ENCODE measurements at places on chromosomes 1 and 21.

GRCh38 chr1:54372978-54373377 lies 33.2 kb downstream of the SSBP3 start:
- no peak for DNase-seq

DNA sequence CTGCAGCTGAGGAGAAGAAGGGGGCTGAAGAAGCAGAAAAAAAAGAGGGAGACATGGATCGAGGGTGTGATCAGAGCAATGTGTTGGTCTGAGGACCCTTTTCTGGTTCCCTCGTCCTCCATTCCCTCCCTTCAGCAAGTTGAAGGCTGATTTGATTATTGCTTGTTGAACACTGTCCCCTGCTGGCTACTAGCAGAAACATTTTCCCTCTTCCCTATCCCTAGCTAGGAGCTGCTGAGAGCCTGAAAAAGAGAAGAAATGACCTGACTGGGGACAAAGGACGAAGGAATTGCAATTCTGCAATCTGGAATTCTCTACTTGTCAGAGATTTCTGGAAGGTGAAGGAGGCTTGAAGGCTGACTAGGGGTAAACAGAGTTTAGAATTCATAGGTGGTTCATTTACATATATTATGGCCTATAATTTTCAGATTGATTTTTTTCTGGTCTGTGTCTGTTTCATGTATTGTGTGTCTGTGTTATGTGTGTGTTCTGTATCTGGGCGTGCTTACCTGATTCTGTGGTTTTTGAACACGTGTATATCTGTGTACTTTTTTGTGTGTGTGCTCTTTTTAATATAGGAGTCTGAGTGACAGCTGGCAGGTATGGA lies 9.8 kb downstream of the NHLH1 start:
- peak; percentile 70 for DNase-seq

GRCh38 chr1:32992489-32993323 lies 28.1 kb upstream of the RNF19B start:
- peak; percentile 99 for DNase-seq

DNA sequence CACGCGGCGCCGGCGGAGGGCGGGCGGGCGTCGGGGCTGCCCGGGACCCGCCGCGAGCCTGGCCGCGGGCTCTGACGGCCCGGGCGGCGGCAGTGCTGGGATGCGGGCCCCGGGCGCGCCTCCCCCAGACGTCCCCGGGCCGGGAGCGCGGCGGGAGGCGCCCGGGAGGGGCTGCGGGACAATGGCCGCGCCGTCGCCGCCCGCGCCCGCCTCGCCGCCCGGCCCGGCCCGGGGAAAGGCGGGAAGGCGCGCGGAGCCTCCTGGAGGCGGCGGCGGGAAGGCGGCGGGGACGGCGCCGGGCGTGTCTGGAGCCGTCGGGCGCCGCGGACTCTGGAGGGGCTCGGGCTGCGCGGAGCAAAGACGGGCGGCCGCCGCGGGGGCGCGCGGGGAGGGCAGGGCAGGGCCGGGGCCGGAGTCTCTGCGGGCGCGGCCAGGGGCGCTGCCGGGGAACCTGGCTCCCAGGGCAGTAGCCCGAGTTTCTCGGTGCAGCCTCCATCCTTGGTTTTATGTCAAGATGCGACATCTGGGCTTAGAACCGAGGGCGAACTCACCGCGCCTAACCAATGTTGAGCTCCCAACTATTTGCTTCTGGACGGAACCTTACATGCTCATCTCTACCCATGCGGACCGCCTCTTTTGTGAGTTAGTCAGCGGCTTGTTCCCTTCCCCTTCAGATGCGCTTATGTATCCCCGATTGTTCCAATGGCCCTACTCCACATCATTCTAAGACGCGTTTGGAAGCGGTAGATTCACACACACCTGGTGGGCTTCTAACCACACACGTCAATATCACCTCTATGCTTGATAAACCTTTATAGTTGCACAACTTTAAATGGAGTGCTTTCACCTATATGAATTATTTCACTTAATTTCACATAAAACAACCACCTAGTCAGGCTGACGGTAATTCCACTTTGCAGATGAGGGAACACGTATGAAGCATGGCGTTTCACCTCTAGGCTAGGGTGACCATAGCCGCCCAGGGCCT lies 651 bp downstream of the ZBTB8A start:
- DNase-seq, result peak; percentile 41

- no peak for DNase-seq
Measured at GRCh38 chr1:118988186-118989005, at the start of gene TBX15. Gene TBX15, minus strand, starts transcription at chr1:118988343. Its CDS starts 548 bp downstream, at chr1:118987795.

DNA sequence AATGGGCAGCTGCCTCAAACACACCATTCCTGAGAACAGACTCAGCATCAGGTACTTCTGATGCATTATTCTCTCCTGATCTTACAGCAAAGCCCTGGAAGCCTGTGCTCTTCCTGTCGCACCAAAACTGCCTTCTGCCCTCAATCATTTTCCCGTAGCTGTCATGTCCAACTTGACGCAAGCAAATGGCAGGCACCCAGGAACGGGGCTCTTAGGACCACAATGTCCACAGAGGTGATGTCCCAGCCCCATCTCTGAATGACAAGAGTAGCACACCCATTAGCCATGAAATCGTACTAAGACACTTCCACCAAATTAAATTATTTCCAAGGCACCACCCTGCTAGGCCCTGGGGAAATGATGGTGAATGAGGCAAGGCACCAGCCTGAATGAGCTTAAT lies 47.1 kb downstream of the PTPN14 start:
- no peak for DNase-seq

- DNase-seq, result peak; percentile 64
Measured at GRCh38 chr1:22275626-22276395, 132.9 kb upstream of the WNT4 start.

DNA sequence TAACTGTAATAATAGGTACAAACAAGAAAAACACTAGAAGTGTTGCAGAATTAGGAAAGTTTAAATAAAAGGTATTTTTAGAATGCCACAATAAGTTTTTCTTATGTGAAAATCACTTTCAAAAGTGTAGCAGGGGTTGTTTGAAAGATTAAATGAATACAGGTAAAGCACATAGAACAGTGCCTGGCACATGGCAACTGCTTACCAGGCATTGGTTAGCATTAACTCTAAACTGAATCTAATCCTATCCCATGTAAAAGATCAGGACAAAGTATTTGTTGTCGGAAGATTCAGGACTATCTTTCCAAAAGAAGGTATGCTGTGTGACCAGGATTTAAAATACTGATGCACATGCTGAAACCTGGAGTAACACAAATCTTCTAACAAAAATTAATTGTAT lies 3.3 kb downstream of the AKT3 start:
- DNase-seq, result no peak

GRCh38 chr1:44436401-44437106 lies 31.5 kb downstream of the RNF220 start:
- DNase-seq, result no peak

DNA sequence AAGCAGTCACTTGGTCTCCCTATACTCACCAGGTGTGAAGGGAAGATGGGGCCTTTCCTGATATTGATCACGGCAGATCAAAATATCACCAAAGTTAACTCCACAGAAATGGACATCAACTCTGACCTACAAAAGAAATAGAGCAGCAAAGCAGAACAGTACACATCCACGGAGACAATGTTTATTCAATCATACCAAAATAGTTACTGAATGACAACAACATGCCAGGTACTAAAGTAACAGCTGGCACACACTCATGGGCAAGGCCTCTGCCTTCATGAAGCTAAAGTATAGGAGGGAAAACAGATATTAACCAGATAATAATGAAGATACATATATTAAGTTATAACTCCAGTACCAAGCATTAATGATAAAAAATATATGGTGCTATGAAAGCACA lies 59.2 kb upstream of the RASAL2 start:
- no peak for DNase-seq

GRCh38 chr1:46596036-46596435 lies 8.0 kb downstream of the MKNK1 start:
- no peak for DNase-seq

- no peak for DNase-seq
Measured at GRCh38 chr21:40043423-40043822, 176.2 kb downstream of the PCP4 start.

DNA sequence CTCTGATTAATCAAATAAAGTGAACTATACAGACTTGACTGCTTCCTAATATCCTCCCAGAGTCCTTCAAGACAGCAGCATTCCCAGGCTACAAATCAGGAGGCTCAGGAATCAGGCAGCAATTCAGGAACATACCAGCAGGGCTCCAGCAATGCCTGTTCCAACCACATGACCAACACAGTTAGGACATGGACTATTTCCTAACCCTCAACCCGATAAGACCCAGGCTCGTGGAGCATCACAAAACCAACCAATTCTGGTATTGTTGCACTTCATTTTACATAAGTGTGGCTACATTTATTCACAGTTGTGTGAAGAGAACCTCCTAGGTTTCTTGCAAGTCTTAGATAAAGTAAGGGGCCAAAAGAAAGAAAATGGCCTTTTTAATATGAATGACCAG lies 546.2 kb upstream of the ADGRL2 start:
- no peak for DNase-seq

DNA sequence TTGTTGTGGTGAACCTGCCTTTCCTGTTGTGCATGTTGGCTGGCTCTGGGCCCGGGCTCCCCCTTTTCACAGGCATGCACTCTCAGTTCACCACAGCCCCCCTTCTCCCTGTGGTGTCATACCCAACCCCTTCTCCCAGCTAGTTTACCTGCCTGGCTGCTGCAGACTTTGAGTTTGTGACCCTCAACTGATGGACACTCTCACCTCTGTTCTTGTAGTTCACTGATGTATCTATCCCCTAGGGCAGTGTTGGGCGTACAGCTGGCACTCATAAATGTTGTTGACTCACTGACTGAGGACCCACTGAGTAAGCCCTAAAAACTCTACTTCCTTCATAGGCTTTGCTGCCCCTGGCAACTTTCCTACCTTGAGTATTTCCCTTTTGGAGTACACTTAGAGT lies 54.9 kb downstream of the WDR64 start:
- DNase-seq, result no peak

DNA sequence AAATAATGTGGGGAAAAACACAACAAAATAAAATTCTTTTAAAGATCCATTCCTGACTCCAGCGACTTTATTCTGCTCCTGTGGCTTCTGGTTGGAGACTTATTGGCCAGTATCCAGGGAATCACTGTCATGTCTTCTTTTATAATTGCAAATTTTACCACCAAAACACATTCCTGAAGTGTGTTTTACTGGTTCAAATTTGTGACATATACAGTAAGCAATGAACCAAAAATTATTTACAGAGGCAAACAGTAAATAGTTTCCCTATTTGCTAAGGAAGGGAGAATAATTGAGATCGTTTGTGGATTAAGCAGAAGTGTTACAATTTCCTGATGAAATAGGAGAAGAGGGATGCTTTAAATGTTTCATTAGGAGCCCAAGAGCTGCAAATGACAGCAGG lies 118.7 kb downstream of the ZNF281 start:
- no peak for DNase-seq

DNA sequence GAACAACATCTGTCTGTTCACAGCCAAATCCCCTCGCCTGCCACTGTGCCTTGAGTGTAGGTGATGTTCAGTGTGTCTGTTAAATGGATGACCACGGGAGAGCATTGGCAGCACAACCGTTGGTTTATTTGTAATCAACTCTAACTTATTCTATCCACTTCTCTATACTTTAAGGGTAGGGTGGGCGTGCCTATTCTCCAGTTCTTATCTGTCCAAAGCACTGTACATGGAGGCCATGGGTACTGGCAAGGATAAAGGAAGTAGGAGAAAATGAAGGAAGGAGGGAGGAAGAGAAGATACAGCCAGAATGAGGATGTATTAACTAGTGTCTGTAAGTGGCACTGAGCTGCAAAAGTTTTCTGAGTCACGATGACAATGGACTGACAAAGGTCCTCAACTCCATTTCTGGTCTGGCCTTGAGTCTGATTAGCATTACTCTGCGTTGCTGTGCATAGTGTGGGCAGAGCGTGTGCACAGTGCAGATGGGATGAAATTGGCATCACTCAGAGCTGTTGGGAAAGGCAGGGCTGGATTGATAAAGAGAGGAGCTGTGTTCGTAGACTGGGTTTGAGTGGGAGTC lies 7.1 kb downstream of the RHOU start:
- no peak for DNase-seq

DNA sequence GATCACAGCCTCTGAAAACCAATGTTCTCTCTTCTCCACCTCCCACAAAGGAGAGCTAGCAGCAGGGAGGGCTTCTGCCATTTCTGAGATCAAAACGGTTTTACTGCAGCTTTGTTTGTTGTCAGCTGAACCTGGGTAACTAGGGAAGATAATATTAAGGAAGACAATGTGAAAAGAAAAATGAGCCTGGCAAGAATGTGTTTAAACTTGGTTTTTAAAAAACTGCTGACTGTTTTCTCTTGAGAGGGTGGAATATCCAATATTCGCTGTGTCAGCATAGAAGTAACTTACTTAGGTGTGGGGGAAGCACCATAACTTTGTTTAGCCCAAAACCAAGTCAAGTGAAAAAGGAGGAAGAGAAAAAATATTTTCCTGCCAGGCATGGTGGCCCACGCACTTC lies 35.8 kb upstream of the TDRD10 start:
- no peak for DNase-seq

- DNase-seq, result no peak
Measured at GRCh38 chr1:205449254-205449749, 6.5 kb downstream of the BLACAT1 start.

- DNase-seq, result peak; percentile 28
Measured at GRCh38 chr1:179812501-179813292, 64.9 kb downstream of the TOR1AIP2 start.

DNA sequence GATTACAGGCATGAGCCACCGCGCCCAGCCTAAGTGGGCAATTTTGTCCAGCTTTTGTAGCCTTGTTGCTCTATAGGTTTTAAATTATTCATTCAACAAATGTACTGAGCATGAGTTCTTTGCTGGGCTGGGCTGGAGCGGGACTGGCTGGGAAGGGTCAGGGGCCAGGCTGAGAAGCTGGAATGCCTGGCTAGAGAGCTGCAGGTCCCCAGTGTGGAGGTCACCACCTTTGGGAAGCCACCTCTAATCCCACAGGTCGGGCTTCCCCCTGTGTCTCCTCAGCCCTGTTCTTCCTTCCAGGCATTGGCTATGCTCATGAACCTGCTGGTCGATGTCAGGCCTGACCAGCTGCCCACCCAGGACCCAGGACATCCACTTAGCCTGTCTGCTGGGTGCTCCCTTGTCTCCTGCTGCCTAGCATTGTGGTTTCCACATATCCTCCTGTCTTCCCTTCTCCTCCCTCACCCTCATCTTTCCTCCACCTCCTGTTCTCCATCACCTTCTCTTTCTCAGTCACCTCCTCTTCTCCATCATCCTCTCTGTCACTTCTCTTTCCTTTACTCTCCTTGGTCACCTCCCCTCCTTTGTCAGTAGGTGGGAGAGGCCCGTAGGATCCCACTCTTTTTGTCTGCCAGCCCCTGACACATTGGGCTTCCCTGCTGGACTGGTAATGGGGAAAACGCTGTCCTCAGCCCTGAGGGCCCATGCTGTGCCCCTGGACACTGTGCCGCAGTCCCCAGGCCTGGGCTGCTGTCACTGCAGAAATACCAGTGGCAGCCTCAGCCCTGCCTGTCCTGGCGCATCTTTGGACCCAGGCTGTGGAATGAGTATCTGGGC lies 23.8 kb downstream of the SERINC2 start:
- no peak for DNase-seq

DNA sequence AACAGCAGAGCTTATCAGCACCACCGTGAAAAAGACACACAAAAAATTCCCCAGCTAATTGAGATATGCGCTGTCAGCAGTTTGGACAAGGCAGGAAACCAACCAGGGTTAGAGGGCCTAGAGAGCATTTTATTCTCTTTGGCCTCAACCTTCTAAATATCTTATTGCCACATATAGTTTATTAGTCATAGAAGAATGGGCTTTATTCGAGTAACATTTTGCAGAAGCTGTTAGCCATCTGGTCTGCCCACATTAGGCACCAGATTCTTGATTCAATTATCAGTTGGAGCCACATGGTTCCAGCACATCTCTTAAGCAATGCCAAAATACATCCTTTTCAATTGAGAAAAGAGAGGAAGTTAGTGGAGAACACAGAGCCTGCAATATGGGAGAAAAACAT lies 109.9 kb upstream of the CXADR start:
- no peak for DNase-seq

All from myocyte (in vitro differentiated cells).